ENCODE measurements at places on chromosomes 12 and 14.
A peak's percentile ranks its signal among the peaks of the same experiment; 100 is the strongest.

GRCh38 chr12:122516544-122517361 is 10.0 kb downstream of the RSRC2 start:
- DNase-seq = no peak

- no peak for DNase-seq
These were observed 549 bp downstream of the GPHN start for GRCh38 chr14:66508547-66508845.

GRCh38 chr14:100256339-100256895 is 17.5 kb downstream of the YY1 start:
- no peak for DNase-seq

DNA sequence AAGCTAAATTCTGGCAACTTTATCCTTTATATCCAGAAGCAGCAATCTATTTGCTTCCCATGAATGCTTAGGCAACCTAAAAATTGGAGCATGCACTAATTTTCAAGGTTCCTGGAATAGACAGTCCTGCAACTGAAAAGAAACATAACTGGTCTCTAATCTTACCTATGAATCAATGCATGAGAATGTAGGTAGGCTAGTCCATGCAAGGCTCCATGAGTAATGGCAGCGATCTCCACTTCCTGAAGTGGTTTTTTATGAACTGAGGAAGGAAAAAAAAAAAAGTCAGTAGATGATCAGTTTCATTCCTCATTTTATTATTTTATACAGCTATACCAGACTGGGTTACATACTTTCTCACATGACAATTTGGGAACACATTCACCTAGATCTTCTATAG is 102.0 kb downstream of the PEBP1 start:
- no peak for DNase-seq

- peak; percentile 83 for DNase-seq
These were observed 319 bp downstream of the GALNT6 start for GRCh38 chr12:51390891-51391282.

DNA sequence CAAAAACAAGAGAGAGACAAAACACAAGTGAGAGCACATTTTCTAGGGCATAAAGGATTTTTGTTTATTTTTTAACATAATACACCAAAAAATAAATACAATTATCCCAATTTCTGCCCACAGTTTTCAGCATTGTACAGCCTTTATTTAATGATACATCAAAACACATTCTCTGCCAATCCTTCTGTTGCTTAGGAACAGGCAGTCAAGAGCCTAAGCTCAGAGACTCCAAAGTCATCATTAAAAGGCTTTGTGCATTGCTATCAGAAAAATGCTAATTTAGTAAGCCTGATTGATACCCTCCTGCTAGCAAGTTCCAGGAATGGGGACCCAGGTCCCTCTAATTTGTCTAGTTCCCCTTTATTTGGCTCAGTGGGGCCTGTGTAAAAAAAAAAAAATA is 536.5 kb downstream of the RPS29 start:
- DNase-seq = no peak

GRCh38 chr12:29599381-29599780 is 101.9 kb upstream of the OVCH1 start:
- no peak for DNase-seq

- no peak for DNase-seq
These were observed 115.9 kb downstream of the ETV6 start for GRCh38 chr12:11765421-11765816.

- no peak for DNase-seq
These were observed 43.5 kb downstream of the ERH start for GRCh38 chr14:69354383-69355153.

DNA sequence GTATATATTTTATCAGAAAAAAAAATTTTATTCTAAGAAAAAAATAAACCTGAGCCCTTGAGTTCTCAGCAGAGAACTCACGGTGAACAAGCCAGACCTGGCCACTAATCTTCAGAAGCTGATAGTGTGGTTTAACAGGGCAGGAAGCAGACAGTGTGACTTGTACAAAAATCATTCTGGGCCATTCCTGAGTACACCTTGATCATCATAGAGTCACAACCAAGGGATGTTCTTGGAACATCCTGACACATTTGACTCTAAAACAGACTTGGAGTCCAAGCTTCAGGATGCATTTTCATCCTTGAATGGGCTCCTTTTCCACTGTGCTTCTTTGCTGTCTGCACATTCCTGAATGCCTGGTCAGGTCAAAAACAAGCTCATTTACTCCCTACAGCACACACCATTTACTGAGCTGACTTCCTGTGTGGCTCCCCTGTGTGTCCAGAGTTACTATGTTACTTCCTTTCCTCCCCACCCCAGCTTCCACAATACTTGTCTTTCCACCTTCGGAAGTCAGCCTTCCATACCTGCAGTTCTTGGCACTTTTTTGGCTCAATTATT is 112.0 kb downstream of the ANO6 start:
- DNase-seq = peak; percentile 15

- DNase-seq = no peak
These were observed 4.6 kb upstream of the SLC15A5 start for GRCh38 chr12:16282081-16282480.

GRCh38 chr14:97791906-97792305 is 994.7 kb downstream of the VRK1 start:
- DNase-seq = no peak

- DNase-seq = no peak
These were observed 47.9 kb upstream of the SOCS2 start for GRCh38 chr12:93524386-93525133.

DNA sequence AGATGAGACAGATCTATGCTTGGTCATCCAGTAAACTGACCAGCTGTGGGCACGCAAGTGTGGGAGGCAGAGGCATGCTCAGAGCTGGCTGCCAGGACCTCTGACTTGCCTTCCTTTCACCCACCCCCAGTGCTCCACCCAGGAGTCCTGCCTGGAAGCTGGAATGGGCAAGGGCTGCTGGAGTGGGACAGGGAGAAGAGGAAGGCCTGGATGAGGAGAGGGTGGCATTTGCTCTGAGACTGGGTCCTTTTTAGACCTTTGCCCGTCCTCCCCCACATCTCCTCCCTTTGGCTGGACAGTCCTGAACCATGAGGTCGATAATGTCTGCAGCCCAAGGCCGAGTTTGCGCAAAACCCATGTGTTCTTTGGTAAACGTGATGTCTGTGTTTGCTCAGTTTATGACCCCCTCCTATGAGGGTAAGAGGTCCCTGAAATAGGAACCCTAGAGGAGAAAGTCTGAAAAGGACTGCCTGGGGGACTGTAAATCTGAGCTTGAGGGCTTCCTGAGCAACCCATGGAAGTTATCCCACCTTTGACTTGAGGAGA is 3.8 kb upstream of the INHBE start:
- DNase-seq = no peak

- no peak for DNase-seq
These were observed 25.5 kb upstream of the KIF26A start for GRCh38 chr14:104112609-104113571.

GRCh38 chr14:89933002-89933401 is 21.5 kb downstream of the EFCAB11 start:
- DNase-seq = no peak

DNA sequence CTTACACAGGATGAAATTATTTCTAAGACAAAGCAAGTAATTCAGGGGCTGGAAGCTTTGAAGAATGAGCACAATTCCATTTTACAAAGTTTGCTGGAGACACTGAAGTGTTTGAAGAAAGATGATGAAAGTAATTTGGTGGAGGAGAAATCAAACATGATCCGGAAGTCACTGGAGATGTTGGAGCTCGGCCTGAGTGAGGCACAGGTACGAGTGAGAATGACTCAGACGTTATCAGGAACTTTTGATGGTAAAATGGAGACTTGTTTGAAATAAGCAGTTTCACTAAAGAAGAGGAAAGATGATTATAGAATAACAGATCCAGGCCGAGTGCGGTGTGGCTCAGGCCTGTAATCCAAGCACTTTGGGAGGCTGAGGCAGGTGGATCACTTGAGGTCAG is 25.6 kb downstream of the KLC1 start:
- no peak for DNase-seq

- peak; percentile 82 for DNase-seq
These were observed 785 bp upstream of the ACTN1 start for GRCh38 chr14:68979722-68980451.

DNA sequence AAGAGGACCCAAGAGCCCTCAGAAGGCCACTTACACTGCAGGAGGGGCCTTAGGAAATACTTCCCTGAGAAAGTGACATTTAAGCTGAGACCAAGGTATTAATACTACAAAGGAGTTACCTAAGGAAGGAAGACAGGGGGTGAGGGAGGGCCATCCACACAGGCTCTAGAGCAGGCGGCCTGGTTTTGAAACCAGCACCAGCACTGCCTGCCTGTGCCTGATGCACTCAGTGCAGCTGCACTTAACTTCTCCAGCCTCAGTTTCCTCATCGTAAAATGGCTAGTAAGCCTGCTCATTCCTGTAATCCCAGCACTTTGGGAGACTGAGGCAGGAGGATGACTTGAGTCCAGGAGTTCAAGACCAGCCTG is 45.5 kb upstream of the PLEKHG6 start:
- DNase-seq = no peak

DNA sequence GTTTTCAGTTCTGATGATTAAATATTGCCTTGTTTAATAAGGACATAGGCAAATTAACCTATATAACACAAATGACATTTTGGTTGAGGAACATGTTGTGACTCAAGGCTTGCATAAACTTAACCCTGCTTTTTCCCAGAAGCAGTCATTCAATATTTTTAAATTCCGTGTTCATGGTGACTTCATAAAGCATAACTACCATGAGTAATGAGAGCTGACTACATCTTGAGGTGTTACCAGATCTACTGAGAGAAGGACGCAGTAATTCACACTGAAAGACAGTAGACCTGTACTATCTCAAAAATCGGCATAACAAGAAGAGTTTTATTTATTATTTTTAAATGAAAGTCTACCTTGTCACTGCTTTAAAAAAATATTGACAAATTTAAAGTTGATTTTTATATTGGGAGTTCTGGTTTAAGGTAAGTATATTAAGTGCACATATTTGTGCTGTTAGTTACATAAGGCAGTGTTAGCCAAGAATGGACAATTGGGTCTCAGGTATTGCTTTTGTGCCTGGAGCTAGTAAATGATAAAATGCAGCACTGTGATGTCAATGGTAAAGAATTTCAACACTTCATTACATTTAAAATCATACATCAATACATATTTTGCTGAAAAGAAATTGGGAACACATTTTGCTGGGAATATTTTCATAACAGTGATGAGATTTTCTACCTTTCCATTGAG is 1198.5 kb downstream of the FSCB start:
- DNase-seq = no peak

DNA sequence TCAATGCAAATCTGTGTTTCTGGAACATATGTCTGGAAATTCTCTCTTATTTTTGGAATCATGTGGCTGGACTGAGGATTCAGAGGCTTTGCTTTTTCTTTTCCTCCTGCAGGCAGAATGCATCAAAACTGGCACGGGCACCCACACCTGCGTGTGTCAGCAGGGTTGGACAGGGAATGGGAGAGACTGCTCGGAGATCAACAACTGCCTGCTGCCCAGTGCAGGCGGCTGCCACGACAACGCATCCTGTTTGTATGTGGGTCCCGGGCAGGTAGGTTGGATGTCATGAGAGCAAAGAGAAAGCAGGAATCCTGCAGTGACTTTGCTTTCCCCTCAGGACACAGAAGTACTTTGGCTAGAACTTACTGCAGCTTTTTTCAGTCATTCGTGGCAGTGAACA is 90.3 kb downstream of the STAB2 start:
- DNase-seq = no peak

DNA sequence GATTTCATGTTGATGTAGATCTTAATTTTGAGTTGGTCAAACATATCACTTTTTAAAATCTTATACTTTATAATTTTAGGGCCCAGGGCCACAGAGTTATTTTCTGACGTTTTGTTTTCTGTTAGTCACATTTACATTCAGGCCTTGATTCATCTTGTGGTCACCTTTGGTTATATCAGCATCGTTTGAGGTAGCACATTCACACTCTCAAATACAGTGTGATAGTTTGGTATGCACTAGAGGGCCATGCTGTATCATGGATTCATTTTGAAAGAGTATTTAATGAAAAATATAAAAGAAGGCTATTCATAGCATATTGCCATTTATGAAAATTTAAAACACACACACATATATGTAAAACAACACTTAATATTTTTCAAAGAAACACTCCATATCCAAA is 274.6 kb downstream of the RAD51B start:
- DNase-seq = no peak

GRCh38 chr12:27511031-27511722 is 12.8 kb upstream of the PPFIBP1 start:
- no peak for DNase-seq

GRCh38 chr12:51873251-51873994 is 14.5 kb upstream of the ANKRD33 start:
- no peak for DNase-seq

- no peak for DNase-seq
These were observed 593 bp downstream of the PIP4P1 start for GRCh38 chr14:20460458-20461224.

DNA sequence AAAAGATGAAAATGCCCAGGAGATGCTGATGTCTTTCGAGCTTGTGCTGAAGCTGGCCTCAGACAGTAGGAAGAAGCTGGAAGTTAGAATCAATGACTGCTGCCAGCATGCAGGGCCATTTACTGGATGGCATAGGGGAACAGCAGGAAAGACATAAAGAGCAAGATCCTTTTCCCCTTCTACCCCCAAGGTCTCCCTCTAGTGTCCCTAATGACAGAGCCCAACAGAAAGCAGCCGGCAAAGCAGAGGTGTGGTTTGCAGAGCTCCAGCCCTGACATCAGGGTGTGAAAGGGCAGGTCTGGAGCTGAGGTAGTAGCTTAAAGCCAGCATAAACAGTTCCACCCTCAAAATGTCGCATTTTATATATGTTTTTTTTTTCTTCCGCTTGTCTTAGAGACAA is 1560.7 kb upstream of the TMEM132C start:
- DNase-seq = no peak

- peak; percentile 47 for DNase-seq
These were observed 48.0 kb downstream of the DRAM1 start for GRCh38 chr12:101925361-101925760.

DNA sequence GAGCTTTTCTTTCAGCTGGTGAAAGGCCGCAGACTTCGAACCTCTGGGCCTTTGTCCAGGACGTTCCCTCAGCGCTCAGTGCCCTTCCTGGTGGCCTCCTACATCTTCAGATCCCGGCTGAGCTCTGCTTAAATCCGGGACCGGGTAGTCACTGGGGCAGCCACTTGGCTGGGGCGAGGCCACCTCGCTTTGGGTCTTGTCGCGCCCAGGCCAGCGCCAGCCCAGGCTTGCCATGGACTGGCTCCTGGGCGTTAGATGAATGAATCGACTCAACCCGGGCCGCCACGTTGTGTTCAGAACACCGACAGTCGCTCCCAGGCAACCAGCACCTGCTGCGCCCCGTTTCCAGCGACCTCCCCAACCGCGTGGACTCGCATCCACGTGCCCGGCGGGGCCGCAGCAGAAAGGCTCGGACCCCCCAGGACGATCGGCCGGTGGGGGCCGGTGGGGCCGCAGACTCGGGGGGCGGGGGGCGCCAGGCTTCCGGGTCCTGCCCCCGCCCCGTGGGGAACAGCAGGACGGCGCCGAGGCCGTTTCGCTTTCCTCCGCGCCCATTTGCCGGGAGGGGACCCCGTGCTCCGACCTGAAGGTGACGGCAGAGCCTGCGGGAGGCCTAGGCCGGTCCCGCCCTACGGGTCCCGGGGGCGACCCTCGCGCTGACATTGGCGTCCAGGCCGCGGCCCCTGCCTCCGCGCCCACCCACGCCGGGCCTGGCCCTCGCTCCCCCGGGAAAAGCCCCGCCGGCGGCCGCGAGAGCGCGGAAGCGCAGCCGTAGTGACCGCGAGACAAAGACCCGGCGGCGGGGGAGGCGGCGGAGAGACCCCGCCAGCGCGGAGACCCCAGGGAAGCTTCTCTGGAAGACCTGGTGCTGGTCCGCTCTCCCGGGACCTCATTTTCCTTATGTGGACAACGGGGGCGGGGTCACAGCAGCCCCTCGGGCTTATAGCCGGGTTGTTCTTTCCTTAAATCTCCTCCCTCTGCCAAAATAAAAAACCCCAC is 37.3 kb upstream of the RCOR1 start:
- peak; percentile 95 for DNase-seq
